Immature natural killer cell (primary cell): ENCODE measurements at places on chromosomes 3 and 15. TPM values are rescaled to one million over a fixed set of nuclear protein-coding genes. Genes with fewer than 3 reads are reported as not detected.

DNA sequence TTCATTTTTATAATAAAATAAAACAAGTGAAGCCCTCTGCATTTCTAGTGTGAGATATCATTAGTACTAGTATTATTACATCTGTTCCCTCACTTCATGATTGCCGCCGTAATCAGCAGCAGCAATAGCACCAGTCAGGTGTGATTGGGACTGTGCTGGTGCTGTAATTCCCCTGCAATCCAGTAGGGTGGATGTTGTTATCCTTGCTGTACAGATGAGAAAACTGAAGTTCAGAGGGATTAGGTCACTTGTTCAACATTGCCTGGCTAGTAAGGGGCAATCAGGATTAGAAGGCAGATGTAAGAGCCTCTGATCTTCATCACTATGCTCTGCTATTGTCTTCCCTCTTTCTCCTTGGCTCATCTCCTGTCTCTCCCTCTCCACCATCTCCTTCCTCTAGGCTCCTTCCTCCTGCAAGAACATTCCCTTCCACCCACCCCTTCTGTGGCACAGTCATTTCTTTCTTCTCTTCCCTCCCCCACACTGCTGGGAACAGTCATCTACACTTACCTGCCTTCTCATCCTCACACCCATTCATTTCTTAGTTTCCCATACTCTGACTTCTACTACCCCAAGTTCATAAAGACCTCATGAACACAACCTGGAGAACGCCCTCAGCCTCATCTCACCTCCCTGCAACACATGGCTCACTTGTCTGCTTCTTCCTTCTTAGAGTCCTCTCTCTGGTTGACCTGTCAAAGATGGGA lies 29.7 kb downstream of the CRYGS start:
- H3K36me3 ChIP-seq: no peaks in the 10 kb centered on the region
- DNase-seq: no peak
- peaks cover 12% of the 10 kb centered on the region for H3K27me3 ChIP-seq
- no peak overlapping the region for H3K4me3 ChIP-seq
- no peak overlapping the region for H3K27ac ChIP-seq
- peaks cover 34% of the 10 kb centered on the region for H3K4me1 ChIP-seq

DNA sequence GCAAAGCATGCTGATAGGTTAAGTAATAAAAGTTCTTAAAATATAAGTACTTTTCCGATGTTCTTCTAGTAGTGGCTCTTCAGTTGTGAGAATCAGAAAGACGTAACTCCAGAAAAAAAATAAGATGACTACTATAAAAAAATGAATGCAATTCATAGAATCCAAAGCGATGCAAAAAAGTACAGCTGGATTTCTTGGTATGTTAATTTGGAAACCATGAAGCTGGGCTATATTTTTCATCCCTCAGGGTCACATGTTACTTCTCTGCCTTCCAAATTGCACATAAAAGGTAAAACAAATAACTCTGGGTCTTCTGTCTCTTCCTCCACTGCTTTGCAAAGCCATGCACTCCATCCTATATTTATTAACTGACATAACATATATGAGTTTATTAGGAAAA lies 843.9 kb upstream of the DPPA4 start:
- H3K27ac ChIP-seq: no peak overlapping the region
- no peaks in the 10 kb centered on the region for H3K4me1 ChIP-seq
- no peaks in the 10 kb centered on the region for H3K27me3 ChIP-seq
- DNase-seq: no peak
- H3K4me3 ChIP-seq: no peak overlapping the region
- no peaks in the 10 kb centered on the region for H3K36me3 ChIP-seq

GRCh38 chr3:109532257-109533216 lies 195.2 kb upstream of the DPPA4 start:
- DNase-seq: peak; percentile 32
- H3K4me1 ChIP-seq: no peaks in the 10 kb centered on the region
- no peak overlapping the region for H3K27ac ChIP-seq
- no peak overlapping the region for H3K4me3 ChIP-seq

The FMN1 gene
- polyA plus RNA-seq: not detected

The CCK gene
- polyA plus RNA-seq: not detected

DNA sequence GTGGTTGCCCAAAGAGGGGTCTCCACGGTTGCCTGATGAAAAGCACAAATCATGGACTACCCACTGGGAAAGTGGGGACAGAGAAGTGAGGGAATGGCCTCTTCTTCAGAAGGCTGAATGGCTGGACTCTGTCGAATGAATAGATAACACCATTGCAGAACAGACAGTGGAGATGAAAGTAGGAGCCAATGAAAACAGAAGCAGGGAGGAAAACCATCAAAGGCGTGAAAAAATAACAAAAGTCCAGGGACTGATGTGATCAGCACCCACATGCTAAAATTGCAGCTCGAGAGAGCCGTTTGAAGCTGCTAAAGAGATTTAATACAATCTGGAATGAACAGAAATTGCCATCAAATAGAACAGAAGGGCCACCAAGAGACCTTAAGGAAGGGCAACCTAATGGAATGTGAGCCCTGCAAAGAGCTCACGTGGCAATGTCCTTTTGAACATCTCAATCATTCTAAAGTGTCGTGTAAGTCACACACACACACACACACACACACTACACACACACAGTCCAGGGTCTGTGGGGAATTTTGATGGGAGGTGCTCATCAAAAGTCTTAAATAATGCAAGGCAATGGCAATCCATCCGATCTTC lies 130.9 kb upstream of the ICE2 start:
- H3K36me3 ChIP-seq: no peaks in the 10 kb centered on the region
- no peak overlapping the region for H3K4me3 ChIP-seq
- peaks cover 24% of the 10 kb centered on the region for H3K4me1 ChIP-seq
- no peak for DNase-seq
- peaks cover 3% of the 10 kb centered on the region for H3K27me3 ChIP-seq

DNA sequence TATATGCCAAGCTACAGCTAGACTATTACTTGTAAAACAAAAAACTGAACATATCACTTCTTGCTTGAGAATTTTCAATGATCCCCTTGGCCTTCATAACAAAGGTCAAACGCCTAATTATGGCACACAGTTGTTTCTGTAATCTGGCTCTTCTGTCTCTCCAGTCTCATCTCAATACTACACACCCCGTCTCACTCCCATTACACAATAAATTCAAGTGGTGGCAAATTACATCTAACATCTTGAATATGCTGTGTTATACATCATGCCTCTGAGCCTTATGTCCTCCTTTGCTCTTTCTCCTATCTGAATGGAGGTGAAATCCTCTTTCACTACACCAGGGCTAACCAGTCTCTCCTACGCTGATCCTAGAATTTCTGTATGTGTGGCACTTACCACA lies 140.4 kb downstream of the TBL1XR1 start:
- no peak for DNase-seq
- H3K27me3 ChIP-seq: no peaks in the 10 kb centered on the region
- no peak overlapping the region for H3K27ac ChIP-seq
- no peaks in the 10 kb centered on the region for H3K36me3 ChIP-seq
- H3K4me3 ChIP-seq: no peak overlapping the region

The FGF7 gene
- polyA plus RNA-seq: not detected

The ARHGEF3 gene
- 136 TPM for polyA plus RNA-seq

The ARPP21 gene
- not detected for polyA plus RNA-seq

GRCh38 chr15:48946840-48947187 lies 16.9 kb downstream of the SHC4 start:
- no peak overlapping the region for H3K4me3 ChIP-seq
- H3K36me3 ChIP-seq: no peaks in the 10 kb centered on the region
- DNase-seq: no peak
- H3K27ac ChIP-seq: no peak overlapping the region
- peaks cover 2% of the 10 kb centered on the region for H3K27me3 ChIP-seq
- peaks cover 4% of the 10 kb centered on the region for H3K4me1 ChIP-seq

DNA sequence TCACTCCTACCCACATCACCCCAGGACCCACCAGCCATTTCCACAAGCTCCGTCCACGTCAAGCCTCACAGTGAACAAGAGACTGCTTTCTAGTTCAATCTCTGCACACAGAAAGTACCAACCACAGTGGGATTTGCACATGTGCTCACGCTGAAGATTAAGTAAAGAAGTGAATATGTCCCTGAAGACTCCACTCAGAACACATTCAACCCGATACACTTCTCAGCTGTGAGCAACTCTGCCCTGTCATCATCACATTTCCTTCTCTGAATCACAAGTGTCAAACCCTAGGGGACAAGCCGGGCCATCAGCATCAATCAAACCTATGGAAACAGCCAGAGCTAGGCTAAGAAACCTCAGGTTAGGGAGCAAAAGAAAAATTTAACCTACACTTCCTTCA lies 1.9 kb downstream of the STIMATE start:
- peaks cover 42% of the 10 kb centered on the region for H3K4me1 ChIP-seq
- H3K27me3 ChIP-seq: peaks cover under 1% of the 10 kb centered on the region
- peaks cover 4% of the 10 kb centered on the region for H3K36me3 ChIP-seq
- peak overlapping the region; percentile 95 for H3K4me3 ChIP-seq
- peak overlapping the region; percentile 89 for H3K27ac ChIP-seq

The CHRNA5 gene
- 1.4 TPM for polyA plus RNA-seq

DNA sequence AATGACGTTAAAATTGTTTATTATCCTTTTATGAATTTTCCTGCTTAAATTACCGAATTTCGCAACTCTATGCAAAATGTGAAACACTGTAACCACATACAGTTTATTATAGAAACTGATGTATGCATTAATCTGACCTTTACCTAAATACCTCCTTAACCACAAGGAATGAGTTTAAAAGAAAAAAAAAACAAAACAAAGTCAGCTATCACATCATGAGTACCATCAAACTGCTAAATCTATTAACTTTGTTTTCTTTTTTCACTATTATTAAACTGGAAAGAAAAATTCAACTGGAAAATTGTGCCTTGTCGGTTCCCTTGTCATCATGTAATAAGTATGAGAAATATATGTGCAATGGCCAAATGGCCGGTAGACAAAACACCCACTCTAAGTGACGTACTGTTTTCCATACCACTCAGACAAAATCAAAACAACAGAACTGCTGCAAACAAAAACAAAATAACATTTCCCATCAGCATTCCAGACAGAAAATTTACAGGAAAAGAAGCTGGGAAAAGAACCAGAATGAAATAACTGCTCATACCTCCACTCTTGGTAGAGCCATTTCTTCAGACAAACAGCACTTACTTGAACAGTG lies 415.3 kb downstream of the FOXP1 start:
- H3K27ac ChIP-seq: peak overlapping the region; percentile 35
- DNase-seq: no peak
- peaks cover 14% of the 10 kb centered on the region for H3K36me3 ChIP-seq
- H3K27me3 ChIP-seq: no peaks in the 10 kb centered on the region

The CDHR4 gene
- not detected for polyA plus RNA-seq

DNA sequence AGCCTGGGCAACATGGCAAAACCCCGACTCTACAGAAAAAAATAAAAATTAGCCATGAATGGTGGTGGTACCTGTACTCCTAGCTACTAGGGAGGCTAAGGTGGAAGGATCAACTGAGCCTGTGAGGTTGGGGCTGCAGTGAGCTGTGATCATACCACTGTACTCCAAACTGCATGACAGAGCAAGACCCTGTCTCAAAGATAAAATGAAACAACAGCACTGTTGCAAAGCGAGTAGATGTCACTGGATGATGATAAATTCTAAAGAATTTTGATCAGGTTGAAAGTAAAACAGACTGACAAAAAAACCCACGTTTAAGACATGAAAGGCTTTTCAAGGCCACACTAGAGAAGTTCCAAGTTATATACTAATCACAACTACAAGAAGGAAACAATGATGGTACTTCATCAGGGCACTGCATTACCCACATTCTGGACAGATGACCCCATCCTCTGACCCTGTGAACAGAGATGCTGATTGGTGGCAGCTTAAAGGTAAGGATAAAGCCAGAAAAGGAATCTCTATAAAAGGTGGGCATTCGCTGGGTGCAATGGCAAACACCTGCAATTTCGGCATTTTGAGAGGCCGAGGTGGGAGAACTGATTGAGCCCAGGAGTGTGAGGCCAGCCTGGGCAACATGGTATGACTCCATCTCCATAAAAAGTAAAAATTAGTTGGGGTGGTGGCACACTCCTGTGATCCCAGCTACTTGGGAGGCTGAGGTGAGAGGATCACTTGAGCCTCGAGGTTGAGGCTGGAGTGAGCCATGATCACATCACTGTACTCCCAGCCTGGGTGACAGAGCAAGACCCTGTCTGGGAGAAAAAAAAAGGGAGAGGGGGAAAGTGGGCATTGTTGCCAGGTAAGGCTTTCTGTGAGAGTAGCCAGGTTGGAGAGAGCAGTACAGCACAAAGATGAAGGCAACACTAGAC lies 59.2 kb downstream of the TBL1XR1 start:
- DNase-seq: no peak
- peak overlapping the region; percentile 37 for H3K27ac ChIP-seq
- peaks cover 1% of the 10 kb centered on the region for H3K27me3 ChIP-seq
- no peaks in the 10 kb centered on the region for H3K36me3 ChIP-seq
- H3K4me1 ChIP-seq: peaks cover 89% of the 10 kb centered on the region

The PTPRG gene
- polyA plus RNA-seq: 0.13 TPM

GRCh38 chr3:126865736-126866135 lies 117.2 kb upstream of the PLXNA1 start:
- no peak for DNase-seq
- peaks cover 8% of the 10 kb centered on the region for H3K27me3 ChIP-seq
- H3K27ac ChIP-seq: peak overlapping the region; percentile 90
- peaks cover 14% of the 10 kb centered on the region for H3K36me3 ChIP-seq

- DNase-seq: no peak
- no peaks in the 10 kb centered on the region for H3K4me1 ChIP-seq
- H3K36me3 ChIP-seq: peaks cover 8% of the 10 kb centered on the region
- H3K27me3 ChIP-seq: peaks cover 1% of the 10 kb centered on the region
These were observed 73.3 kb downstream of the CHCHD6 start for GRCh38 chr3:126777366-126777765.

GRCh38 chr3:187400756-187401155 lies 32.6 kb downstream of the RTP4 start:
- H3K27ac ChIP-seq: no peak overlapping the region
- no peak overlapping the region for H3K4me3 ChIP-seq
- H3K4me1 ChIP-seq: no peaks in the 10 kb centered on the region
- no peak for DNase-seq

DNA sequence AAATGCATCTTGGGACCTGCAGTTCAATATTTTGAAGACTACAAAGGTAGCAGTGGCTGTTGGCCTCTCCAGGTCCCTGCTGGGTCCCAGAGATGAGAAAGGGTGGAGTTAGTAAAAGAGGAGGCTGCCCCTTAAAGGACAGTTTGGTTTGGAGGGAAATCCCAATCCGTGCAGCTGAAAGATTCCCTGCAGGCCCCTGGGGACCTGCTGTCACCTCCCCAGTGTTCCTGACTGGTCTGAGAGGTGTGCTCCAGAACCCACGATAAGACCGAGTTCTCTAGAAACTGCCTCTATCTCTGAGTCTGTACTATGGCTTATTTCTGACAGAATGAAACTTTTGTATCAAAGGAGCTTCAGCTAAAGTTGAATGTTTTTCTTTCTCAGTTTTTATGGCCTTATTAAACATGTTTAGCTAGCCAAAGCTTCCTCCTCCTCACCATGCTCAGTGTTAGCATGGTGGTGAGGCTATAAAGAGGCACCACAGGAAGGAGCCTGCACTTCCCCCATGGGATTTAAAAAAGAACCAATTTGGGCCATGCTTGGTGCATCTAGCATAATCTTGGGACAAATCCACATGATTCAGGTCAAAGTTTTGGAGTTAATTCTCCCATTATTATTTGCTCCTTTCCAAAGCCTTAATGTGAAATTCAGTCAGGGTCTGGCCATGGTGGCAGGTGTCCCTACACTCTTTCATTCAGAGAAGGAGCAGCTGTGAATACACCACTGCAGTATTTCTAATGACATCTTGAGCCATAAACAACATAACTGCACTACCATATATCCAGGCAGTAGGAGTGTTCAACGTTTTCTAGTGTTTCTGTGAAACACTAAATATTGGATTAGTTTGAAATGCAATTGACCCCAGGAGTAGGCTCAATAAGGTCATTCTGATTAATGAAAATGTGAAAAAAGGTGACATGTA lies 74.4 kb downstream of the ATP1B3 start:
- peaks cover 11% of the 10 kb centered on the region for H3K4me1 ChIP-seq
- H3K27ac ChIP-seq: no peak overlapping the region
- peaks cover 4% of the 10 kb centered on the region for H3K27me3 ChIP-seq
- no peak overlapping the region for H3K4me3 ChIP-seq
- DNase-seq: no peak
- H3K36me3 ChIP-seq: peaks cover 16% of the 10 kb centered on the region

The ADAMTS7 gene
- not detected for polyA plus RNA-seq
